Activated CD8-positive, alpha-beta memory T cell treated with anti-CD3 and anti-CD28 coated beads for 1 hour (primary cell): ENCODE measurements at places on chromosomes 2 and 18.

DNA sequence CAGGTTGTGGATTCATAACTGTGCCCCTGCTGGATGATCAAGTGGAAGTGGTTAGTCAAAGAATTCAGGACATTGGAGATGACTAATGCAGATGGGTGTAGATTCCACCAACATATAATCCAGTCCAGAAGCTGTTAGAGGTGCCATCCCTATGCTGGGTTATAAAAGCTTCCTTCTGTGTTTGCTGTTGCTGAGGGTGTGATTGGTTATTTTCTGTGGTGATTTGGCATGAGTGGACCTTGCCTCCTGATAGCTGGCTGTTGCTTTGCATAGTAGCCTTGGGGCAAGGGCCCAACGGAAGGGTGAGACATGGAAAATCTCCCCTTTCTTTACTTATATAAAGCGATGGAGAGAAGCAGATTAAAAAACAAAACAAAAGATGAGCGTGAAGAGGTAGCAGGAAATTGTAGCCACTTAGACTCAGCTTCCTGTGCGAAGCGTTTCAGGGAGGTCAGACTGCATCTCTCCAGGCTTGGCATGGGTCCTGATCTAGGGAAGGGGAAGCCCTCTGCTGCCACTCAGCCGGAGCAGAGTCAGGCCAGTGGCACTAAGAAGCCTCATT is 190.4 kb downstream of the FMNL2 start:
- no peak for DNase-seq

DNA sequence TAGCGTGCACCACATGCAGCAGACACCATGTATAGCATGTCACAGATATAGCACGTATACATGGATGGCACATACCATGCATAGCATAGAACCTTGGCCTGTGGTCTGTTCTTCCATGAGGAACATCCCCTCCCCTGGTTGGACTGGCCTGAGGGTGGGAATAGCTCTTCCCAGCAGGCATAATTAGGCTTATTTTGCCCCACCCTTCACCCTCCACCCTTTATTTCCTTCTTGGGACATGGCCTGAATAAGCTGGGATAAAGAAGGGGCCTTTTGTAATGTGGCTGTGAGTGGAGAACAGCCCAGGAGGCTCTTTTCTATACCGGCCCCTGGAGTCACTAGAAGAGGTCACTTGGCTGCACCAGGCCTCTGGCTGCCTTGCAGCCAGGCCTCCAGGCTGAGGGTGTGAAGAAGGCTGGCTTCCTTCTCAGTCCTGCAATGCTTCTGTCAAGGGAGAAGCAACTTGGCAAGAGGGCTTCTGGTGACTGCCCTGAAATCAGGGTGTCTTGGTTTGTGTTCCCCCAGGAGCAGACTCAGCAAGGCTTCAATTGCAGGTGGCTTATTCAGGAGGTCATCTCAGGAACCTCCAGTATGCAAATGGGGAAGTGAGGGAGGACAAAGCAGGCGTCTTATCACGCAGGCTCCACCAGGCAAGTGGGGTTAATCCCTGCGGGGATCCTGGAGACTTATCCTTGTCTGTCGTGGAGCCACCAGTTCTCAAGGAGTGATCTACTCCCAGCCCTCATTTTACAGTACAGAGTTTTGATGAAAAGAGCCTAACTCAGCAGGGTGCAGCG is 68.2 kb downstream of the HS6ST1 start:
- no peak for DNase-seq

DNA sequence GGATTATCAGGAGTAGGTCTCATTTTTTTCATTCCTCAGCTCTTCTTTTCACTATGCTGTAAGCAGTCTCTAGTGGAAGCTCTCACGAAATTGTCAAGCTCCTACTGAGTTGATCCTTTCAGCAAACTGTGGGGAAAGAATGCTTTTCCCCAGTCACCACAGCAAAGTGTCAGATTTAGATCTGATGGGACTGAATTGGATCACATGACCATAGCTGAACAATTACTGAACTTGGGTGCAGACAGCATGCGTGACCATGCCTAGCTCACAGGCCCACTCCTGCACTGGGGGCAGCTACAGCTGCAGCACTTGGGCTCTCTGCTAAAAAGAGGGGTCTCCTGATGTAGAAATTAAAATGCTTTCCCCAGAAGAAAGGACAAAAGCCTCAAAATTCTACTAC is 3.1 kb downstream of the ARHGAP15 start:
- no peak for DNase-seq

DNA sequence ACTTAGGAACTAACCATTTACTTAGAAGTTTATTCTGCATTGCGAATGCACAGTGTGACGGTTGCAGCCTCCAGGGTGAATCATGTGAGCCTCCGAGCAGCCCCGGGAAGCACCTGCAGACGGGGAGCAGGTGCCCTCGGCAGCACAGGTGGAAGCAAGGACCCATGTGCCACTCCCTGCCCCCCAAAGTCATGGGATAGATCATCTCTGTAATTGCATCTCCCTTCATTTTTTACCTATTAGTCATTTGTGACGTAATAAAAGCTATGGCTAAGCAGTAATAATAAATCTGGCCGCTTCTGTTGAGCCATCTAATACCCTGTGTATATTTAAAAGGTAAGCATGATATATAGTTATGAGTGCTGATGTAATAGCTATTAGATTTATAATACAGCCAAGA is 97.2 kb downstream of the PTGR3 start:
- DNase-seq: no peak

DNA sequence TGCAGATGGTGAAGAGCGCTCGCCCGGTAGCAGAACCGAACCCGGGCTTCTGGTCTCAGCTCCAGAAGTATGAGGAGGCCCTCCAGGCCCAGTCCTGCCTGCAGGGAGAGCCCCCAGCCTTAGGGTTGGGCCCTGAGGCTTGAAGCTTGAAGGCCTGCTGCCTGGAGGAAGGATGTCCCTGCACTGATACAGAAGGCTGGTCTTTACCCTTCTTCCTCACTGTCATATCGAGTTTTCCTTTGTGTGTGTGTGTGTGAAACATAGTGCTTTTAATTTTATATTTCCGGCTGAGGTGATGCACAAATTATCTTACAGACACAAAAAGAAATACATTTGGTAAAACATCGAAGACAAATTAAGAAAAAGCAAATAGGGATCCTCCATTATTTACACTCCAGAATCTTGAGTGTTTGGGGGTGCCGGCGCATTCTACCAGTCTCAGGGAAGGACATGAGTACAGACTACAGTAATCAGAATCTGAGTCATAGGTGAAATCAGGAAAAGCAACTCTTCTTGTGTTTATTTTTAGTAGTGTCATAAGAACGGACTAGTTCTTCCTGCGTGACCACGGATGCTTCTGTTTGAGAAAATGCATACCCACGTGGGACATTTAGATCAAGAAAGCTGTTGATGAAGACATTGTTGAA is 1.3 kb downstream of the DUSP28 start:
- no peak for DNase-seq

DNA sequence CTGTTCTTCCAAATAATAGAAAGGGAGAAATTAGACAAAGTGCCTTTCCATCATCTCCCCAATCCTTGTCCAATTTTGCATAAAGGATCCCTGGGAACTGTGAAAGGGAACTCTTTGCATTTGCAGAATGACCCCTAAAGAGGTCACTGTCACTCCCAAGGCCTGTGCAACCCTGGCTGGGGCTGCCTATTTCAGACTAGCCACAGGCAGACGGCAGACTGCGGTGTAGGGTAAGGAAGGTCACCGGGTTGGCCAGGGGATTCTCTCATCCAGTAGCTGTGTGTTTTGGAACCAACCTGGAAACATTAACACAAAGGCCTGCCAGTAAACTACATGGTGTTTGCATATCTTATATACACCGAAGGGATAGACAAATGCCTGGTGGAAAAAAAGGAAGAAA is 818.7 kb downstream of the BCL11A start:
- no peak for DNase-seq

- peak; percentile 14 for DNase-seq
Measured at GRCh38 chr2:100291152-100291970, 30.9 kb downstream of the LONRF2 start.

GRCh38 chr2:29394311-29394980 is 279.2 kb downstream of the CLIP4 start:
- no peak for DNase-seq

- DNase-seq: no peak
Measured at GRCh38 chr2:181420259-181421130, 36.7 kb upstream of the ITGA4 start.

DNA sequence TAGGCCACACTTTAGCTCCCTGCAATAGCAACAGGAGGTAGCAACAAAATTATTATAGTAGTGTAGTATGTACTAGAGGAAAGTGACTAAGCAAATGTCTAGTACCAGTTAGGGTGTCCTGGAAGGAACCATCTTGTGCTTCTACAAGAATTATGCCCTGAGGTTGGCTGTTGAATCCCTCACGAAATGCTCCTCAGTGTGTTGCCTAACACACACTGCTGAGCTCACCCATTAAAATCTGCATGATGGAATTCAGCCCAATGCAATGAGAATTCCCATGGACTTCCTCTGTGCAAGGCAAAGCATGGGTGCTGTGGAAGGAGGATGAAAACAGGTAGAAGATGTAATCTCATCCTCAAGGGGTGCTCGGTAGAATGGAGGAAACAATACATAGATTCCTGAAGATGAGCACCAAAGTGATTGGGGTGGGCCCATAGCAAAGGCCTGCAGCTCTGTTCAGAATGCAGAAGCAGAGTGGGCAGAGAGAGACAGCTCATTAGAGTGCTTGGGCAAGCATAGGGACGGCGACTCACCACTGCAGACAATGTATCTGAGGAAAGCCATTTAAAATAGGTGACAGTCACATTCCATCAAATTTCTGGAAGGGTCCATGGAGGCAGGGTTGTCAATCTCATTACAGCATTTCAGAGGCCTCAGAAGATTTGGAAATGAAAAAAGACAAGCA is 1.2 kb upstream of the UGT1A7 start:
- no peak for DNase-seq

DNA sequence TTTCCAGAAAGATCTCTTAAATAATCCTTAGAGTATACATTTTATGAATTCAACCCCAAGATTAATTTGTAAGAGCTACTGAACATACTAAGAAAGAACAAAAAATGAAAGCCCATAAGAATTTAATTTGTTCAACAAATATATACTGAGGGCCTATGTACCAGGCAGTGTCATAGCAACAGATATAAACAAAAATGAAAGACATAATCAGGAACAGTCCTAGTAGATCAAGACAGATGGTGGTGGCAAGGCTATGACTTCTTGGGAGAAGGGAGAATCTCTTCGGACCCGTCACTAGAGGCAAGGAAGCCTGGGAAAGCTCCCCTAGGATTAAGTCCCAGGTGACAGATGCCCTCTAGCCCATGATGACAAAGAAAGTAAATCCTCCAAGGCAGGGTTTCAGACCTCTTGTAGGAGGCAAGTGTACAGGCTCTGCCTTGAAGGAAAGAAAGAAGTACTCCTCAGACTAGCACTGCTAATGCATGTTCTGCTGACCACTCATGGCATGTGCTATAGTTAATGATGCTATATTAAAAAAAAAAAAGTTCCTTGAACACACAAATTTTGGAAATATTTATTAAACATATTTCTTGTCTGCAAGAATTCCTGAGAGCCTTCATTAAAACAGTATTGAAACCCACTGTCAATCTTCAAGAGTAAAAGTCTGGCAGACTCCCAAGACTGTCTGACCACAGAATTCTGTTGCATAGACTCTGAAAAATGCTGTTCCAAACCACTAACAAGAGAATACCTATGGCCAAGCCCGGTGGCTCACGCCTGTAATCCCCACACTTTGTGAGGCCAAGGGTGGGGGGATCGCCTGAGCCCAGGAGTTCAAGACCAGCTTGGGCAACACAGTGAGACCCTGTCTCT is 31.5 kb downstream of the NOL10 start:
- DNase-seq: no peak

- no peak for DNase-seq
Measured at GRCh38 chr2:239405071-239405470, 4.3 kb upstream of the HDAC4 start.

DNA sequence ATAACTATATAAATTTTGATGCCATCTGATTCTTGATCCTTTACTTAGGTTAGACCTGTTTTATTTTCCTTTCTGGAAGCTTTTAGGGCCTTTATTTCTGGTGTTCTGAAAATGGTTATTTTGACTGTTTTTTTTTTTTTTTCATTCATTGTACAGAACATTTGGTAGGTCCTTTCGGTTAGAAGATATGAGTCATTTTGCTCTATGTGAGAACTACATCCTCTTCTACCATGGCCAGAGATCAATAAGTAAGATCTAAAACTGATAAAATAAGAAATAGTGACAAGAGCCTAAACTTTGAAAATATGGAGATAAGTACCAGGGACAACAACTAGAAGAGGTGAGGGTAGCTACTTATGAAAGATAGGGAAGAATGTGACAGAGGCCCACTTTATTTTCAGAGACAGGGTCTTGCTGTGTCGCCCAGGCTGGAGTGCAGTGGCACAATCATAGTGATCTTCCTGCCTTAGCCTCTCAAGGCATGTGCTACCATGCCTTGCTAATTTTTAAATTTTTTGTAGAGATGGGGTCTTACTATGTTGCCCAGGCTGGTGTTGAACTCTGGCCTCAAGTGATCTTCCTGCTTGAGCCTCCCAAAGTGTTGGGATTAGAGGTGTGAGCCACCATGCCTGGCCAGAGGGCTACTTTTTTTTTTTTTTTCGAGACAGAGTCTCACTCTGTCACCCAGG is 66.5 kb downstream of the EIF2AK3 start:
- DNase-seq: no peak

- DNase-seq: no peak
Measured at GRCh38 chr2:112201696-112202430, 53.0 kb downstream of the ZC3H8 start.

DNA sequence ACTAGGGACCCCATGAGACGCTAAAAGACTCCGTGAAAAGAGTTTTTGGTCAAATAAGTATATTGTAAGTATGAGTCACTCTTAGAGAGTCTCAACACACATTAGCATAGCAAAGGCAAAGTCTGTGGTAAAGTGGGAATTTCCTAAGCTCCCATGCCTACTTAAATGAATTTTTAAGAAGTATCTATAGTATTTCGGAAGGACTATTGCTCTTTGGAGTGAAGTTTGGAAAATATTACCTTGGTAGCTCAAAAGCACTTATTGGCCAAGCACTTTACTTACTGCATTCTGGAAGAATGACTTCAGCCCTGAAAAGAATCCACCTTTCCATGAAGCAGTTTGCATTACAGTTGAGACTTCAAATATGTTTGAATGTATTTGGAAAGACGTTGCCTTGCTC is 57.1 kb downstream of the CAVIN2 start:
- DNase-seq: no peak

DNA sequence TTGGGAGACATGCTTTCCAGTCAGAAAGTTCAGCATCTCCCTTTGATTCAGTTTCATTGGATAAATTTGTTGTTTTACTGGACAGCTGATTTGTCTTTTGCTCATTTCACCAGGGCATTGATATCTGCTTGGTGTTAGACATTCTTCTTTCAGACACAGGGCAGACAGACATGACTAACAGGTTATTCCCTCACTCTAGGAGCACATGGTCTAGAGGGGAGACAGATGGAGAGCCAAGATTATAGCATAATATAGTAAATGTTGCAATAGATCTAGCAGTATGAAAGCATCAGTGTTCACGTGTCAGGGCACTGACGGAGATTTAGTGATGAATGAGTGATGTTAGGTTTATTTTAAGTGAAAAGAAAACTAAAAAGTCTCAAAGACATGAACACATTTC is 187.0 kb upstream of the CYRIA start:
- DNase-seq: no peak
